Stimulated activated CD8-positive, alpha-beta memory T cell treated with anti-CD3 and anti-CD28 coated beads, Interleukin-4, amount 100 ng/mL, for 1 hour (primary cell): ENCODE measurements at places on chromosomes 4 and X.

- no peak for DNase-seq
These were observed 3.6 kb downstream of the RPL36A start for GRCh38 chrX:101394372-101394771.

DNA sequence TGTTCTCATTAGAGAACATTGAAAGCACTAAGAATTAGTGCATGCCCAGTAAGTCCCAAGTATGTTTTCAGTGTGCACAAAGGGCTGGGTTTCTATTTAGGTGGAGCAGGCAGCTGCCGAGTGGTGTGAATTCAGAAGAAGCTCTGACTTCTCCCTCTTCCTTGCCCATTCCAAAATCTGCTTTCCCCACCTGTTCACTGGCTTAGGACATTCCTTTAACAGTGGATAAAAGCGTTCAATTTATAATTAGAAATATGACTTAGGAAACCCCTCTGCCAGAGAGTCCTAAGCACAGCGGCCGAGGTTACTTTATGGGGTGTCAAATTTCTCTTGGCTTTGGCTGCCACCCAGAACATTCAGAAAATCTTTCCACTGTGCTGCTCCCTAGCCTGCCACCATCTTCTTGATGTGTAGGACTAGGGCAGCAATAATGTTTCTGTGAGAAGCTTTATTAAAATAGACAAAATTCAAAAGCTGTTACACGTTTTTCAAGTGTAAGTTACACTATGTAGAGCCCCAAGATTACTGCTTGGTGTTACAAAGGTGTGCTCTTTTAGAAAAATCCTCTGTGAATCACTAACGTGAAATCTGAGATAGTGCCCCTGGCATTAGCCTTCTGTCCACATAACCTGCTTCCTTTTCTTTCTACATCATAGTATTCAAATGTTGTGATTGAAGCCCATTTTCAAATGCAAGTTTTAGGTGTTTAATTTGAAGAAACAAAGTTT lies 191.6 kb upstream of the ANKRD50 start:
- DNase-seq = no peak

DNA sequence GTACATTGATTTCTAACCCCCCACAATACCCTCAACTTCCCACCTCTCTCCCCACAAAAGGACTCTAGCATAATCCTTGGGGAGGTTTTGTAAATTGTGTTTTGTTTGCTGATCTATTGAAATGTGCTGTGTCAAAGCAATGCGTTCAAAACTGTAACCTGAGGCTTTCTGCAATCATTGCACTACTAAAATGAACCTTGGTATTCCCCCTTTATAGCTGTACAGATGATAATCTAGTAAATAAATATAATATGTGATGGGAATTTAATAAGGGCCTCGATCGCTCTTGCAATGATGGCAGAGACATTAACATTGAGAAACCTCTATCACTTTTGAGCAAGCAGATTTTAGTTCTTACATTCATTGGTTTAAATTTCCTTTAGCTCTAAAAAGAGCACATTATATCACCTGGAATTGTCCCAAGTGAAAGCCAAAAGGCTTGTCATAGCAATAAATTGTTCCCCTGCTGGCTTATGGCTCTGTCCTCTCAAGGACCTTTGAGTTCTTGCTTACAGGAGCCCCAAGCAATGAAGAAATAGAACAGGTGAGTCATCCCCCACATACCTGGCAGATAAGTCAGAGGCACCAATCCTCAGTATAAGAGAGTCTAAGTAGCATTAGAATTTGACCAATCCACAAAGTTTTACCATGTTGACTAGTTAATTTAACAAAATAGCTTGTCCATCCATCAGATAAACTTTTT lies 18.4 kb upstream of the ACE2 start:
- no peak for DNase-seq

DNA sequence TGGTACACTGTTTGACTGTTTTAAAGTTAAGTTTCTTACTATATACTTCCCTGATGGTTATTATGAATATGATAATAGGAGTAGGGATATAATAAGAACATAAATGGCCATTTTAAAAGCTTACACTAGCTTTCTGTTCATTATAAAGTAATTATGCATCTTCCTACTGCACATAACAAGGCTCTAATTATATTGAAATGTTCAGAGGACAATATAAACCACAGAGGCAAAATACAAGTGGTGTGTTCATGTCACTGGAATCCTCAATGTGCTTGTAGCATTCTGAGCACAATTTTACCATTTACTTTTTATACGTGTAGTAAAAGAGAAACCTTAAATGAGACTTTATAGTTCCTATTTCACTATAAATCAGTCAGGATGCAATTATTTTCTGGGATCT lies 268.3 kb downstream of the TMA16 start:
- no peak for DNase-seq

- DNase-seq = no peak
These were observed 45.7 kb downstream of the ARHGAP10 start for GRCh38 chr4:147777456-147778091.

DNA sequence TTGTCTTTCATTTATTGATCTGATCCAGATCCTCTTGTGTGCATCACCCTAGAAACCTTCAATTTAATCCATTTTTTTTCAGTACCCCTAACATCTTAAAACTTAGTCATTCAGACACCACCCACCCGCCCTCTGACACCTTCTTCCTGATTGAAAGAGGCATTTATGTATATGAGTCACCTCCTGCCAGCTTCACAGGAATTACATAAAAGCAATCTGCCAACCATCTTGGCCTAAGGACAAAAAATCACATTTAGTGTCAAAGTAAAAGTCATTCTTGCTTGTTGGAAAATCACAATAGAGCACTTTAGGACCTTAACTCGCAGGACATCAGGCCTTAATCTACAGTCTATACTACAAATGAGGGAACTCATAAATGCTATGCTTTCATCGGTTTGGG lies 52.1 kb downstream of the NDST3 start:
- DNase-seq = no peak

GRCh38 chr4:165780735-165781134 lies 92.3 kb upstream of the TLL1 start:
- no peak for DNase-seq

GRCh38 chr4:37549041-37549440 lies 137.1 kb downstream of the RELL1 start:
- DNase-seq = no peak

DNA sequence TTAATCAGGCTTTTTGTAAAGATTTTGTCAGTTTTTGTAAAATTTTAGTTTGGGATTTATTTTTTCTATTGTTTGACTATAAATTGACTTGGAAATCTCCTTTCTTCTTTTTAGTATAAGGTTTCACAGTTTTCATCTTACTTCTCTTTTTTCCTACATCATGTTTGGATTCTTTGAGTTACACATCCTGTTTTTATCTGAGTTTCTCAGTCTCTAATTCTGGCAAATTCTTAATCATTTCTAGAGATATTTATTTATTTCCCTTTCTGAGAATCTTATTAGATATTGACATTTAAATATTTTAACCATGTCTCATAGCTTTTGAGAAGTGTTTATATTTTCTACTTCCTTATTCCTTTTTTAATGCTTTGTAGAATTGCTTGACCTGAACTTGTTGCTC lies 20.7 kb downstream of the USP53 start:
- DNase-seq = no peak

DNA sequence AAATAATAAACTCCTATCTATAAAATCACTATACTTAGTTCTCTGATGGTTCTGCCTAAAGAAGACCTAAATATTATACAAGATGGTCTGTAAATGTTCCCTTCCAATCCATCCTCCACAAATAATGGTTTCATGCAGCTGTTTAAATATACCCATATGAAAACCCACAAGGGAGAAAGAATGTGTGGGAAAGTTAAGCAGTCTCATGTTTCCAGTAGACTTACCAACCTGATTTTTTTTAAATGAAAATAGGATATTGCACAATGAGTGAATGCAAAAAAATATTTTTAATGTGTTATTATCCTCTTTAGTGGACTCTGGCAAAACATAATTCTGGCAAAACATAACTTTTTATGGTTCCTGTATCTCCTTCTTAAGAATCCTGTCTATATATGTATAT lies 23.3 kb downstream of the CAMK2D start:
- no peak for DNase-seq

DNA sequence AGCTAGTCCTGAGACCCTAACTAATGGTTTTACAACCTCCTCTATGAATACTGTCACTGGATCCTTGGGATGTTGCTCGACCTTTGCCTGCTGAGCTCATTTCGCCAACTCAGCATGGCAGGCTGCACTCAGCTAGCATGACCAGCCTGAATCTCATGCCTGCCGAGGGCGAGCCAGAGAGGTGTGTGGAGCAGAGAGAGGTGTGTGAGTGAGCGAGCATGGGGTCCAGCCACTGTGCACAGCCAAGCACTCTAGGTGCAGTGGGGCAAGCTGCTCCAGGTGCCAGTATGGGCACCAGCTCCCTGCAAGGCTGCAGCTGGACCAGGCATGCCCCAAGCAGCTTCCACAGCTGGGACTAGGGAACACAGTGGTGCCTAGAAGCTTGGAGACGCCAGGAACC lies 410.9 kb downstream of the PCDH10 start:
- DNase-seq = no peak

- no peak for DNase-seq
These were observed 49.0 kb downstream of the HTRA3 start for GRCh38 chr4:8318509-8318908.

DNA sequence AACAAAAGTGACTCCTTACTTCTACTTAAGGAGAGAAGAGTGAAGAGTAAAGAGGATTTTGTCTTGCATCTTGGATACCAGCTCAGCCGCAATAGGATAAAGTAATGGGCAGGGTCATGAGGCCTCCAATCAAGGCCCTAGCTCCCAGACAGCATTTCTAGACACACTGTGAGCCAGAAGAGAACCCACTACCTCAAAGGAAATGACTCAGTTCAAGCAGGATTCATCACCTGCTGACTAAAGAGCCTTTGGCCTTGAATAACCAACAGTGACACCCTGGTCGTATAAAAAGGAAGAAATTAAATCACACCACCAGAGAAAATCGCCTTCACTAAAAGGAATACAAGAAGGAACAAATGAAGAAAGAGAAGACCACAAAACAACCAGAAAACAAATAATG lies 416.1 kb downstream of the PCDH18 start:
- DNase-seq = no peak

DNA sequence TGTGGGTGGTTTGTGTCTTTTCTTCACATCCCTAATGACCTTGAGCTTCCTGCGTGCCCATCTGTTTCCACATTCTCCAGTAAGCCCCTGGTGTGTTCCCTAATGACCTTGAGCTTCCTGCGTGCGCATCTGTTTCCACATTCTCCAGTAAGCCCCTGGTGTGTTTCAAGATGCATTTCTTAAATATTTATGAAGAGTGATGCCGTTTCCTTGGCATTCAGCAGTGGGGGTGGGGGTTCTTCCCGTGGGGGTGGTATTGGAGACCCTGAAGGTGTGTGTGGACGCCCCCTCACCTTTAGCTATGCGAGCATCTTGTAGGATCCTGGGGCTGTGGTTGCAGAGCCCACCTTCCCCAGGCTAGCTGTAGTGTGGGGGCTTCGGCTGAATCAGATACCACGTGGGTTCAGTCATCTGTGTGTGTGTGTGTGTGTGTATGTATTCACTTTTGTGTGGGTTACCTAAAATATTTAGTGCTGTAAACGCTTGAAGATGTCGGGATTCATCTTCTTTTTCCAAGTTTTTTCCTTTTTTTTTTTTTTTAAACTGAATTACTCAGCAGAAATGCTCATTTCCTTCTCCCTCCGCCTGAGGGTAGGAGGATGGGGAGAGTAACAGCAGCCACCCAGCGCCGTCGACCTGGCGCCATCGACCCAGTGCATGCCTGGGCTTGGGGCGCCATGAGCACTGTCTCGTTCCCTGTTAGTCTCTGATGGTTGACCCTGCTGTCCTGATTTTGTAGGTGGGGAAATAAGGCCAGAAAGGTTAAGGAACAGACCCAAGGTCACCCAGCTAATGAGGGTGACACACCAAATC lies 9.9 kb downstream of the NSG1 start:
- DNase-seq = no peak

DNA sequence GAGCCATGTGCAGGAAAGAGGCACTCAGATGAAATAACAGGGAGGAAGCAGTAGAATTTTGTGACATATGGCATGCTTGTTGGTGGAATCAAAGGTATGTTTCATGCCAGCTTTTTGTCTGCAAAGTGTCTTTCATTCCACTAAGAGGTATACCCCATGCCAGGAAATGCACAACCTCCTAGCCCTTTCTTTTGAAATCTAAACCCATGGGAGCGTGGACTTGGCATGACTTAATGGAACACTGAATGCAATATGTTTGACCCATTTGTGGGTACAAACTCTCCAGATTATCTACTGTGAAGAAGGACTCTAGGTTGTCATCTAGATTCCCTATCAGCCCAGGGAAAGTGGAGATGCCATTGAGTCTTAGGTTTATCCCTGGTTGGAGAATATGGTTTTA lies 338.3 kb upstream of the TEX13C start:
- no peak for DNase-seq

- DNase-seq = no peak
These were observed 445.2 kb downstream of the GRXCR1 start for GRCh38 chr4:43337707-43338106.

GRCh38 chr4:1511441-1512041 lies 105.3 kb upstream of the NKX1-1 start:
- no peak for DNase-seq

GRCh38 chrX:126489116-126489695 lies 63.4 kb downstream of the DCAF12L1 start:
- no peak for DNase-seq

DNA sequence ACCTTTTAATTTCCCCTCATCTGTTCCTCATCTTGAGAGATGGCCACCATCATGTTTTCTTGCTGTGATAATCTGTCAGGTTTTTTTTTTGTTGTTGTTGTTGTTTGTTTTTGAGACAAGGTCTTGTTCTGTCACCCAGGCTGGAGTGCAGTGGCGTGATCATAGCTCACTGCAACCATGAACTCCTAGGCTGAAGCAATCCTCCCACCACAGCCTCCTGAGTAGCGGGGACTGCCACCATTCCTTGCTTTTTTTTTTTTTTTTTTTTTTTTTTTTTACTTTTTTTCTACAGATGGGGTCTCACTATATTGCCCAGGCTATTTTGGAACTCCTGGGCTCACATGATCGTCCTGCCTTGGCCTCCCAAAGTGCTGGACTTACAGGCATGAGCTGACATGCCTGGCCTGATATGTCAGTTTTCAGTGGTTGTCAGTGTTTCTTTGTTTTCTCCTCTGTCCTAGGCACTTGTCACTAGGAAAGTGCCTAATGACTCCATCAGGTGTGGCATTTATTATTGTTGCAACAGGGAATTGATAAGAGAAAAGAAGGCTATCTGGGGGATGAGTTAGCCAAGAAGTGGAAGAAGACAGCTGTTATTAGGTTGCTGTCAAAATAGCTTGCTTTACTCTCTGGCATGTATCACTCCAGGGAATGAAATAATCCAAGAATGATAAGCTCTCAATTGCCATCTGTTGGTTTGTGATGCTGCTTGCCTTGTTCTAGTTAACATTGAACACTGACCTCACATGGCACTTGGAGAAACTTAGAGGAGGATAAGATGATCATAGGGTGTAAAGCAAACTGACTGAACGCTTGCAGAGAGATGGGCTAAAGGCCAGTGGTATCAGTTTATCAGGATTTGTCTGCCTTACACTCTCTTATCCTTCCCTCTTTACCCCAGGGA lies 41.7 kb downstream of the TMEM164 start:
- no peak for DNase-seq

GRCh38 chr4:54961357-54961975 lies 163.9 kb downstream of the KDR start:
- no peak for DNase-seq
